ENCODE measurements at places on chromosomes 3 and 15.

GRCh38 chr3:197746801-197747237 lies 2.9 kb upstream of the FYTTD1 start:
- no peak for DNase-seq

DNA sequence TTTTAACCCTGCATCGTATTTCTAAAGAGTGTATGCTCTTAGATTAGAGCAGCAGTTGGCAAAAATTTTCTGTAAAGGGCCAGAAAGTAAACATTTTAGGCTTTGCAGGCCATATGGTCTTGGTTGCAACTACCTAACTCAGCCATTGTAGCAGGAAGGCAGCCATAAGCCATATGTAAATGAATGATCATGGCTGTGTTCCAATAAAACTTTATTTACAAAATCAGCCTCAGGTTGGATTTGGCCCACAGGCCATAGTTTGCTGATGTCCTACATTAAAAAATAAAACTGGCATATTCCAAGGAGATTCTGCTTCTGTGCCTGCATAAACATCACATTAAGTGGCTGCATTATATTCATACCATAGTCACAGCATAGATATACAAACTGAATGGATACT lies 134.9 kb downstream of the STT3B start:
- DNase-seq = no peak

GRCh38 chr3:30112411-30112810 lies 494.0 kb upstream of the TGFBR2 start:
- DNase-seq = no peak

- DNase-seq = peak; percentile 88
These were observed 122.6 kb upstream of the CCNL1 start for GRCh38 chr3:157282261-157283191.

DNA sequence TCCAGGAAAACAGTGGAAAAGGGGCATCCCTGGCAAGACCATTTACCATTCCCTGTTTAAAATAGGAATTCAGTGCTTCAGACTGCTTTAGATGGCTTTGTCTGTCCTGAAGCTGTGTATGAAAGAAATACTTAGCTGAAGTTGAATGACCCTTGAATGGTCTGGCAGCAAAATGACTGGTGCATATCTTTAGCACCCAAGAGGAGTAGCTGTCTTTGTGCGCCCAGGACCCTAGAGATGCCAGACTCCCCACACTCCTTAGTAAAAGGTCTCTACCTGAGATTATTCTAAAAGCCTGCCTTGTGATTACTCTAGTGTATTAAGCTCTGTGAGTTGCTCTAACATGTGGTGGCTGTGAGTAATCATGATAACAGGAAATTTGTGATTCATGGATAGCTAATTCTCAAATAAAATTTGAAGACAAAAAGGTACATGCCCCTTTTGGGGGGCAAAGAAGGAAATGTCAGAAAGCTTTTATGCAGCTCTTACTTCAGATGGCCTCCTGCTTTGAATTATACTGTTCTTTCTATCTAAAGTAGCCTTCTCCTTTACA lies 3.2 kb downstream of the MAPKBP1 start:
- DNase-seq = no peak

DNA sequence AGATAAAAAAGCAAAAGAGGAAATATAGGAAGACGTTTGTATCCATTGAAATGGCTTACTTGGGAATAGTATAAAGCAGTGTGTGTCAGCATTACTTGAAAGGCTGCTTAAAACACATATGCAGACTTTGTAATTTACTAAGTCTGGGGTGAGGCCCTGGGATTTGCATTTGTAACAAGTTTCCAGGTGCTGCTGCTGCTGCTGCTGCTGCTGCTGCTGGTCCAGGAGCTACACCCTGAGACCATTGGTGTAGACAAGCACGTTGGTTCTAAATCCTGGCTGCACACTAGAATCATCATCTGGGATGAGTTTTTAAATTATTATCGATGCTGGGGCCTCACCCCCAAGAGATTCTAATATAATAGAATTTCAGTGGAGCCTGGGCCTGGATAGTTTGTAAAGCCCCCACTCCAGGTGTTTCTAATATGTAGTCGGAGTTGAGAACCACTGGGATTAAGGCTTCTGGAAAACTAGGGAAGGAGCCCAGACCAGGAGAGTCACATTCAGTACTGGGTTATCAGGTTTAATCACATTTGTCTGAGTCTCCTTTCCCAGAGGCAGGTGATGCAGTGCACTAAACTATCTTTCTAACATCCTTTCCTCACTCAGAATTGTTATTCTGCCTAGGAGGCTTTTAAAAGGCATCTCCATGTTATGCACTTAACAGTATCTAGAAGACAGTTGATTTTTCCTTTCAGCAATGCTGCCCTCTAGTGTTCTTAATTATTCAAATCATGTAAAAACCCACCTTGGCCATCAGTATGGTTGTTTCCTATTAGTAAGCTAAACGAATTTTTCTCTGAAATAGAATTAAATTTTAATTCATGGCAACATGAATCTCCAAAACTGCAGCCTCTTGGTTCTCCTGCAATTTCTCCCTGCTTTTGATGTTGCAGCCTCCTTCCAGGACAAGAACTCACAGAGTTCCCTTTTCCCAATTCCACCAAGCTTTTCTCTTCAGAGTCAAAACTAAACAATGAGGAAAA lies 45.4 kb downstream of the SSR3 start:
- peak; percentile 79 for DNase-seq

GRCh38 chr3:185549122-185549521 lies 3.3 kb downstream of the LIPH start:
- DNase-seq = peak; percentile 97

DNA sequence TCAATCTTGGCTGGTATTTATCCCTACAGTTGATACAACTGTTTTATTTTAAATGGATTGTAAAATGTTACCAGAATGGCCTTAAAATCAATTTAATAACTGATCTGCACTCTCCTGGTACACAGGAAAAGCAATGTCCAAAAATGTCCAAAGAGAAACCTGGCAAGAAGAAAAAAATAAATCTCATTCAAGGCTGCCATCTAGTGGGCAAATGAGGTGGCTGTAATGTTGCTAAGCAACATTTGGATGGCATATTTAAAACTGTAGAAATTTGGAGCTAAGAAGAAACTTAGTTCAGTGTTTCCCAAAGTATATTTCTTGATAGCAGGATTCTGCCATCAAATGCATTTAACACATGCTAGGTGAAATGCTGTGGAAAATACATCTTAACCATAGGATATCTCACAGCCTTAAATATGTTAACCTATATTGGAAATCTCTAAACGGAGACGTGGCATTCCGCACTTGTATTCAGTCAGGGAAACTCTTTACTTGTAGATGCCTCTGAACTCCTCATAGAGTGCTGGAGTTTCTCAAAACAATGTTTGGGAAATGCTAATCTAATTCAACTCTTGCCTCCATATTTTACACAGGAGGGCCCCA lies 216.8 kb downstream of the ERC2 start:
- DNase-seq = peak; percentile 71

DNA sequence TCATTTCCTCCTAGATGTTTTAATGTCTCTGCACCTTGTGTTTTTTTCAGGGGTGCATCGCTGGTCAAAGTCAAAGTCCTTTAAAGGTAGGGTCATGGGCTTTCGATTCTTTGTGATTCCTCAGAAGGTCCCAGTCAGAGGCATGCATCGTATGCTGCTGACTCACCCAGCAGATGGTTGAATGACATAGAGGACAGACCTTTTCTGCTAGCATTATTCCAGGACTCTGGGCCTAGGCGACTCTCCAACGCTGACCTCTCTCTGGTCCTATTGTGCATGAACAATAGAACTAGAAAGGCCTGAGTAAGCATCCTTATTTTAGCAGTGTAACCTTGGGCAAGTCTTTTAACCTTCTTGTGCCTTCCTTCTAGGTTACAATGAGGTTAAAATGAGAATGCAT lies 75.9 kb downstream of the DGKG start:
- DNase-seq = no peak

GRCh38 chr15:51307325-51307724 lies 31.1 kb downstream of the CYP19A1 start:
- no peak for DNase-seq

- peak; percentile 41 for DNase-seq
These were observed 3.6 kb downstream of the BCL6 start for GRCh38 chr3:187741403-187742350.

DNA sequence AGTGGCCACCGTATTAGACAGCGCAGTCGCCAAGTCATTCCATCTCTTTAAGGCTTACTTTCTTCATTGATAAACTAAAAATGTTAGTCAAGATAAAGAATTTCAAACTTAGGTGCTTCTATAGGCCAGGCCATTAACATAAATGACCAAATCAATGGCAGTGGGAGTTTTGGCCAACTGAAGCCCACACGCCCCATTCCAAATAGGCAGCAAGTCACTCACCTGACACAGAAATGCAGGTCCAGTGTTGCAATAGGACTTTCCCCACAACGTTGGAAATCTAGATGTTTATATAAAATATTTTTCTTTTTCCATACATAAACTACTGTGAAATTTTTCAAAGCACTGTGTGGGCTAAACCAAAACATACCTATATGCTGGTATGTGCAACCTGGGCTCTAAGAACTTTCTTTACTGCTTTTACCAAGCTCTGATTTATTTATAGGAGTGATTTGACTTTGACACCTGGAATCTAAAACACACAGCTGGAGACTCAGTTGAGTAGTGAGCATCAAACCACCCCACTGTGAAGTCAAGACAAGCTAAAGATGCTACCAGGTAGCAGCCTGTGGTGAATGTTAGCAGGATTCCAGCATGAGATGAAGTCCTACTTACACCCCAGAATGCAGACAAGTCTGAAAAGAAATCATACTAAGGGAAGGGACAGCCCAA lies 15.1 kb downstream of the GOLIM4 start:
- no peak for DNase-seq

DNA sequence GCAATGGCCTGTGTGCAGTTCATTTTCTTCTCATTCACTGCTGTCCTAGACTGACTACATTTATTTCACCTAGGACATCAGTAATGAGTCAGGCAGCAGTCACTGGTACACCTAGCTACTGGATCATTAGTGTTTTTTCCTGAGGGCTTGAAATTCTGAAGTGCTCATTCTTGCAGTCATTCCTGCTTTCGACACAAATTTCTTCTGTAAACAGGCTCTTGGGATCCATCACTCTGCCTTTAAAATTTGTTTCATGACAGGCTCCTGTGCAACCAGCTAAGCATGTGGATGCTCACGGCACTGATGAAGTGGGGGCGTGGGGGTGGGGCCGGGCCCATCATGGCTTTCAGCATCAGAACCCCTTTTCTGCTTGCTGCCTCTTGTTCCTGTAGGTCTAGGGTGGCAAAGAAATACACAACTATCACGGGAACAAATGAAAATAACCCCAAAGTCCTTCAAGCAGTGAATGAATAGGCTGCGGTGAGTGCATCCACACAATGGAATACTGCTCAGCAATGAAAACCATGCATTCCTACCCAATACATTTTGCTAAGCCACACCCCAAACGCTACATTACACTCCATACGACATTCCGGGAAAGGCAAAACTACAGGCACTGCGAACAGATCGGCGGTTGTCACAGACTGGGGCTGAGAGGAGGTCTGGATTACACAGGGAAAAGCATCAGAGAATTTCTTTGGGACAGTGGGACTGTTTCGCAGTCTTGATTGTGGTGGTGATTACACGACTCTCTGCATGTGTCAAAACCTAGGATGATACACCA lies 9.3 kb upstream of the MELTF start:
- DNase-seq = no peak

- DNase-seq = no peak
These were observed 52.7 kb downstream of the TRIM71 start for GRCh38 chr3:32870373-32871095.

GRCh38 chr15:30985081-30985531 lies 6.3 kb downstream of the MTMR10 start:
- DNase-seq = peak; percentile 59

- DNase-seq = no peak
These were observed 47.2 kb downstream of the CCDC12 start for GRCh38 chr3:46929324-46929723.

DNA sequence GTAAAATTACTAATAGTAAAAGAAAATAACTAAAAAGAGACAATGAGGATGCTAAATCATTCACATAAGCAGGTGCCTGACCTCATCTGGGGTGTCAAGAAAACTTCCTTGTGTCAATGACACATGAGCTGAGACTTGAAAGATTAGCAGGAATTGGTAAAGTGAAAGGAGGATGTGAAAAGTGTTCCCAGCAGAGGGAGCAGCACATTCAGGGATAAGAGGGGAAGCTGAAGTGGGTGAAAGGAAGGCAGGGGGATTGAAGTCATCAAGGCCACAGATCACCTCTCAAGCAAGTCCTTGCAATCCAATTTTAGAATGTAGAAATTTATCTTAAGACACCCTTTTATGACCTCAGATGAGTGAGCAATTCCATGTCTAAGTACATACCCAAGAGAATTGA lies 60.2 kb upstream of the ACP3 start:
- DNase-seq = no peak

- no peak for DNase-seq
These were observed 232.8 kb downstream of the TAFA4 start for GRCh38 chr3:68699541-68699940.

GRCh38 chr3:29245441-29245840 lies 35.4 kb upstream of the RBMS3 start:
- no peak for DNase-seq

DNA sequence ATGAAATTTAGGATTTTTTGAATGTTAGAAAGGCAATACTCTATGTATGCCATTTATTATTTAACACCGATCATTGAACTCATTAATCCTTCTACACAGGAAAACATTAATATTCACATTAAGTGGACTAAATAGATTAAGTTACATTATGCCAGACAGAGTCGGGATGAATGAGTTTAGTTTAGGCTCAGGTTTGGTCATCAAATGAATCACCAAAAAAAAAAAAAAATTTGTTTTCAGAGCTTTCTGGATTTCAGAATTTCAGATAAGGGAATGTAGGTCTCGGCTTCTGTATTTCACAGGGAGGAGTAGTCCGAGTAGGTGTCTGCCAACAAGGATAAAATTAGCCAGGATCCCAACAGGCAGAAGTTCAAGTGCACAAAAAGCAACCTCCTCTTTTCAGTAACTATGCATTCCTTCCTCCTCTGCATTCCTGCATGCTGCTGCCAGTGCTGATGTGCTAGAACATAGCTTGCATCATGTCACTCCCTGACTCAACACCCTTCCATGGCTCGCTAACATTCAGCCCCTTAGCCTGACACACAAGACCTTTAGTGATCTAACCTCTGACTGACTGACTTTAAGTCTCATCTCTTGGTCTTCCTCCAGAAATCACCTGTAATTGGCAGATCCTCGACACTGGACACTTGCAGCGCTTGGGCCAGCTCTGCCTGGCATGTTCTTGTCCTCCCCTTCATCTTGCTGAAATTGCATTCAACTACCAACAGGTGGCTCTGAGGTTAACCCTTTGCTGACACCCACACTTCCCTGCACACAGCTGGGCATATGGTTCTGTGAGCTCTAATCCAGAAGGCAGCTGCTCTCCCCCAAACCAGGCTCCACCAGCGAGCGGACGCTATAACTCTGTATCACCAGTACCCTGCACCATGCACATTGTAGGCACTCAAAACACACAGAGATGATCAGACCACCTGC lies 145.4 kb upstream of the PROK2 start:
- DNase-seq = peak; percentile 65

Measured in AG08395 (cell line).